ENCODE measurements at places on chromosomes 5 and 9. TPM values are rescaled to one million over a fixed set of nuclear protein-coding genes. Genes with fewer than 3 reads are reported as not detected.
A peak's percentile ranks its signal among the peaks of the same experiment; 100 is the strongest.

DNA sequence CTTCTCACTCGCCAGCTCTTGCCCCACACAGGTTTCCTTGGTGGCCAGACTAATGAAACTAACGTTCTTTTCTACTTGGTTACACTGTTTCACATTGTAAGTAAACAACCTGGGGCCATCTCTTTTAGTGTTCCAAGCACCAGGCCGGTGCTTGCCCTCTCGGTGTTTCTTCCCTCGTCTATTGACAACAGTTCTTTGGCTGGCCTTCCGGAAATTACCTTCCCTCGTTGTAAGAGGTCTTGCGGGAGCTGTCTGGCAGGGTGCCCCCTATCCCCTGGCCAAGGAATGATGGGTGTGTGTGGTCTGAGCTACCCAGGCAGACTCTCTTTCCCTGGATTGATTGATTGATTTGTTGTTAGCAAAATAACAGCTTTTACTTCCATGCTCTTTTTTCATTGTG, 918 bp upstream of the MYMK start:
- no peaks in the 10 kb centered on the region for H3K27me3 ChIP-seq
- no peaks in the 10 kb centered on the region for H3K36me3 ChIP-seq
- H3K4me3 ChIP-seq: no peak overlapping the region

GRCh38 chr5:78447775-78448424, 87.5 kb downstream of the SCAMP1 start:
- no peak overlapping the region for H3K4me3 ChIP-seq
- H3K27ac ChIP-seq: no peak overlapping the region
- no peaks in the 10 kb centered on the region for H3K27me3 ChIP-seq
- H3K4me1 ChIP-seq: no peaks in the 10 kb centered on the region

IRX2 gene
- total RNA-seq: not detected

DNA sequence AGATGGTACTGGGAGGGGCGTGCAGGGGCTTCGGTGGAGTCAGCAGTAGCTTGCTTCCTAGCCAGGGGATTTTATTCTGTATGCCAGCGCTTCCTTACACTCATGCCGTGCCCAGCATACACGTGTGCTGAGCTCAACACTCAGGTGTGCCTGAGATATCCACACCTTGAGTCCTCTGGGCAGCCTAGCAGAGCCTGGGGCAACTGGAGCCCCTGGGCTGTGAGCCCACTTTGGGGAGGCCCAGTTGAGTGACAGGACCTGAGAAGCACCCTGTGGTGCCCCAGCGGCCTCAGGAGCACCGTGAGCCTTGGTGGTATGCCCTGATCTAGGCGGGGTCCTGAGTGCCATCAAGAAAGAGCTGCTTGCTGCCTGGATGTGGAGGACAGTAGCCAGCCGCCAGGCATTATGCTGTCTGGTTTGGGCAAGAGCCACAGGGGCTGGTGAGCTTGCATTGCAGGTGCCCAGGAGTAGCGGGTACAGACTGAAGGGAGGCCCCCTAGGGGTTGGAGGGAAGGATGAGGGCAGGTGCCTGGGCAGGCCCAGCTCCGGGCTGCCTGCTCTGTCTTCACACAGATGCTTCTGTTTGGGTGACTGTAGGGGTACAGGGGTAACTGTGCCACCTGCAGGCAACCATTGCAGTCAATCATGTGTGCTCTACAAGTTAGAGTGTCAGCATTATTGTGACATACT, 42.9 kb downstream of the BNIP1 start:
- H3K27ac ChIP-seq: no peak overlapping the region
- H3K4me3 ChIP-seq: no peak overlapping the region
- no peaks in the 10 kb centered on the region for H3K27me3 ChIP-seq
- no peak for DNase-seq
- no peaks in the 10 kb centered on the region for H3K36me3 ChIP-seq

DNA sequence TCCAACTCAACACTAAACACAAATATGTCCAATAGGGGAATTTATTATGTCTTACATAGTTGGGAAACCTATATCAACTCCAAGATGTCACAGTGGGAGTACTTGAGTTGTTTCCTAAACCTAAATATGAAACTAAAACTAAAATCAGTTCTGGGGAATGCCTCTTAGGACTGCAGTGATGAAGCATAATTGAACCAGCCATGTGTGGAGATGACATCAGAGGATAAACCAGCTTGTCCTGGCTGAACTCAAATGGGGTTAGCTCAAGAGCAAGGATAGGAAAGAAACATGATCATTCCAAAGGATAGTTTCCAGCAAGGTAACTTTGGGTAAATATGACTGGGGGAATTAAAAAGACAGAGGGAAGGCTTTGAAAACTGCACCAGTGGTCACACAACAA, 88.9 kb upstream of the PLPPR1 start:
- no peaks in the 10 kb centered on the region for H3K4me1 ChIP-seq
- H3K36me3 ChIP-seq: no peaks in the 10 kb centered on the region
- H3K4me3 ChIP-seq: no peak overlapping the region
- no peak for DNase-seq
- no peak overlapping the region for H3K27ac ChIP-seq

DMRT2 gene
- total RNA-seq: not detected

DNA sequence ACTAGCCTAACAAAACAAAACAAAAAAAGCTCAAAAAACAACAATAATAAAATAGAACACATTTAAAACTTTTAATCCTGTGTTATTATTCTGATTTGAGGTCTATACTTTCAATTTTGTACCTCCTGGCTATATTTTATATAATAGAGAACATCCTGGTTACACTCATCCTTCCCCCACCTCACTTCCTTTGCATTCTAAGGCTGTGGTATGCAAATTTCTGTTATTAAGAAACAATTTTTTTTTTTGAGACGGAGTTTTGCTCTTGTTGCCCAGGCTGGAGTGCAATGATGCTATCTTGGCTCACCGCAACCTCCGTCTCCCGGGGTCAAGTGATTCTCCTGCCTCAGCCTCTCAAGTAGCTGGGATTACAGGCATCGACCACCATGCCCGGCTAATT, 3.1 kb upstream of the RPL37 start:
- no peak overlapping the region for H3K27ac ChIP-seq
- no peak overlapping the region for H3K4me3 ChIP-seq
- no peak for DNase-seq
- peaks cover 11% of the 10 kb centered on the region for H3K4me1 ChIP-seq
- no peaks in the 10 kb centered on the region for H3K27me3 ChIP-seq

- H3K27me3 ChIP-seq: no peaks in the 10 kb centered on the region
- H3K4me1 ChIP-seq: peaks cover 59% of the 10 kb centered on the region
- no peaks in the 10 kb centered on the region for H3K36me3 ChIP-seq
- no peak for DNase-seq
- H3K27ac ChIP-seq: peak overlapping the region; percentile 97
Observed at GRCh38 chr5:132497488-132497997, 7.0 kb upstream of the IRF1 start.

DNA sequence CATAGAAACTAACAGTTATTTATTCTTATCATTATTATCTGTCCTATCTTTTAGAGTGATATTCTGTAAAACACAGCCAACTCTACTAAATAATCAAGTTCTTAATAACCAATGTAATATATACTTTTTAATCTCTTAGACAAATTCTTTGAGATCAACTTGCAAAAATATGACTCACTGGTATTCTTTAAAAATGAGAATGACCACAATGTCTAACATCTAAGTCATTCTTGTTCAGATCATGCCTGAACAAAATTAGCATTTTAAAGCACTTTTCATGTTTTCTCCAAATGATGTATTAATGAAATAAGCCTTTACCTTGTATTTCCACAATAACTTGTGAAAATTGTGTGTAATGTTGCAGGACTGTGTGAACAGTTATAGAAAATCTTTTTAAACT, 356.9 kb upstream of the RGMB start:
- H3K4me3 ChIP-seq: no peak overlapping the region
- H3K4me1 ChIP-seq: no peaks in the 10 kb centered on the region
- H3K27me3 ChIP-seq: no peaks in the 10 kb centered on the region

- peaks cover 2% of the 10 kb centered on the region for H3K27me3 ChIP-seq
- no peak overlapping the region for H3K27ac ChIP-seq
- no peaks in the 10 kb centered on the region for H3K4me1 ChIP-seq
- no peaks in the 10 kb centered on the region for H3K36me3 ChIP-seq
- DNase-seq: no peak
- H3K4me3 ChIP-seq: no peak overlapping the region
Observed at GRCh38 chr9:16811987-16812685, 58.3 kb downstream of the BNC2 start.

DNA sequence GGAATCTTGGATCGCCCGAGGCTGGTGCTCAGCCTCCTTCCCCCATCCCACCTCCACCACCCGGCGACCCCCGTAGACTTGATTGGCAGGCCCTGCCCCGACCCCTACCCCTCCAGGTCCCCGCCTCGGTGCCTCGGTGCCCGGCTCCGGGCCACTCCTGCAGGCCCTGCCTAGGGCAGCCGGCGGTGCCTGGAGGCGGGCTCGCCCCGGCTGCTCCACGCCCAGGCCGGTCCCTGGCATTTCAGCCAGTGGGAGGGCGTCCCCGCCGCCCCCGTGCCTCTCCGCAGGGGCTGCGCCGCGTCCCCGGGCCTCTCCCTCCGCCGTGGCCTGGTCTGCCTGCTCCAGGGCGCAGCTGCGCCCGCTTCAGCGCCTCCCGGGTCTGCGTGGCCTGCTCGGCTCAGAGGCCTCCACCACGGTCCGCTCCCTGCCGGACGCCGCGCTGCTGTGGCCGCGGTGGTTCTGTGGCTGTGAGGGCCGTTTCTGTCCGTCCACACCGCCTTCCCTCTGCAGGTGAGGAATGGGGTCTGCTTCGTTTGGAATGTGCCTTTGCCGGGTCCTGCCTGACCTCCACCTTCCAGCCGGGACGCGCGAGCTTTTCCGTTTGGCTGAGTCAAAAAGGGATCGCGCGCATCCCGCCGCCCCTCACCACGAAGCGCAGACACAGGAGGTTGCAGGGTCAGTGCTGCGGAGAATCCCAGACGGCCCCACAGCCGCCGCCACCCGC, 48.3 kb upstream of the IRX4 start:
- DNase-seq: no peak
- H3K27me3 ChIP-seq: peaks cover 12% of the 10 kb centered on the region
- H3K4me3 ChIP-seq: no peak overlapping the region
- H3K4me1 ChIP-seq: no peaks in the 10 kb centered on the region

DNA sequence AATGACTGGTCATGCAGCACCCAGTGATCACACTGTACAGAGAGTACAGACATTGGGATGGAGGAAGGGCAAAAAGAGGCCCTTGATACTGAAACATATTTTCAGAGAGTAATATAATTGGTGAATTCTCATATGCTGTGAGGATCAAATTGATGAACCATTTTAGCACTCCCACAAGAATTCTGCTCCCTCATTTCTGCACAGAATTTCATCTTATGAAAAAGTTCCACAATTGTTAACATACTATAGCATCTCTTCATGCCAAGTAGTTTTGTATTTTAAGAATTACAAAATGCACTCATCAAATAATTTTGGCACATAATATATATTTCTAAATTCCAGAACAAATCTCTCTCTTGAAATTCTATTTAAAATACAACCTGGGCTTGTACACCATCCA, 351.2 kb downstream of the PDE4D start:
- DNase-seq: no peak
- H3K4me1 ChIP-seq: peaks cover 3% of the 10 kb centered on the region
- no peak overlapping the region for H3K27ac ChIP-seq
- no peaks in the 10 kb centered on the region for H3K36me3 ChIP-seq

DNA sequence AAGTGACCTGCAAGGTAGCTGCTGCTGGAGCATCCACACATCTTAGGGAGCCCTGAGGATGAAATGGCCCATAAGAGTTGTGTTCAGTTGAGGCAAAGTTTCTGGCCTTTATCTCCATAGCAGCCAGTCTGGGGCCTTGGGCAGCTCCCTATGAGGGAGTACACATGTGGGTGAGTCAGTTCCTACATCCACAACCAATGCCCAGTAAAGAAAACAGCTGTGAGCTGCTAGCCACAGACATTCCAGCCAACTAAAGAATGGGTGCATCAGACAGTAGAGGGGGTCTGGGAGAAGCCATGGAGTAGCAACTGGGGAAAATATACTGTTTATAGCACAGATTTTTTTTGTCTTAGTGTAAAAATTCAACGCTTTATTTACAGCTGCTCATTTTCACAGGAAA, 720.7 kb downstream of the TLE1 start:
- H3K36me3 ChIP-seq: no peaks in the 10 kb centered on the region
- H3K4me3 ChIP-seq: no peak overlapping the region
- DNase-seq: no peak

DNA sequence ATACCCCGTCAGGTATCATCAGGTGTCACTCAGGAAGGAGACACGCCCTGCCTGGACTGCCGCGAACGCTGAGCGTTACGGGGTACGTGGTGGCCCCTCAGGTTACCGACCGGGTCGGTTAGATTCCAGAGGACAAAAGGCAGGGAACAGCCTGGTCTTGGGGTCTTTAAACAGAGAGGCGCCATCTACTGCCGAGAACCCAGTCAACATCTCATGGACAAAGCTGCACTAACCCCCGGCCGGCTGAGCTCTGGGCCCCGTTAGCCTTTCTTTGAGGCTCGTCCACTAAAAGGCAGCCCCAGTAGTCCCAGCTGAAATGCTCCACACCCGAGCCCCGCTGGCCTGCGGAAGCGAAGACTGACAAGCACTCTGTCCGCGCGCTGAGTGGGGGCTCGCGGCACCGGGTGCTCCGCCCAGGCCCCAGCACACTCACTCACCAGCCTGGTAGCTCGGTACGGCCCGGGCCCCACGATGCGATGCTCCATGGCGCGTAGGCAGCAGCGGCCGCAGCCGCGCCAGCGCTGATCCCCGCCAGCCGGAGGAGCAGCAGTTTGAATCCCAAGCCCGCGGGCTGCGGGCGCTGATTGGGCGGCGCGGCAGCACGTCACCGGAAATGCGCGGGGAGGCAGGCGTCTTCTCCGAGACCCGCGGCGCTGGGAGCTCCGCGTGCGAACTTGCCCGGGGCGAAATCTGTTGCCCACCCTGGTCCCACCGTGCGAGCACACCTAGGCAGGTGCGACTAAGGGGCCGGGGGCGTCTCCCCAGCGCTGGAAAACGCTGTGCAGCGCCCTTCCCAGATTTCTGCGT, at the start of gene DEPDC1B:
TSS of gene DEPDC1B (minus strand) at position 558 of the 807 bp plus-strand sequence. CDS start at position 485, 73 bp downstream.
- peak within 1 kb of the TSS; percentile 84 for H3K4me3 ChIP-seq
- H3K27ac ChIP-seq: no peak within 1 kb of the TSS
- peak; percentile 91 for DNase-seq

LRRC19 gene
- total RNA-seq: 1.8 TPM

DNA sequence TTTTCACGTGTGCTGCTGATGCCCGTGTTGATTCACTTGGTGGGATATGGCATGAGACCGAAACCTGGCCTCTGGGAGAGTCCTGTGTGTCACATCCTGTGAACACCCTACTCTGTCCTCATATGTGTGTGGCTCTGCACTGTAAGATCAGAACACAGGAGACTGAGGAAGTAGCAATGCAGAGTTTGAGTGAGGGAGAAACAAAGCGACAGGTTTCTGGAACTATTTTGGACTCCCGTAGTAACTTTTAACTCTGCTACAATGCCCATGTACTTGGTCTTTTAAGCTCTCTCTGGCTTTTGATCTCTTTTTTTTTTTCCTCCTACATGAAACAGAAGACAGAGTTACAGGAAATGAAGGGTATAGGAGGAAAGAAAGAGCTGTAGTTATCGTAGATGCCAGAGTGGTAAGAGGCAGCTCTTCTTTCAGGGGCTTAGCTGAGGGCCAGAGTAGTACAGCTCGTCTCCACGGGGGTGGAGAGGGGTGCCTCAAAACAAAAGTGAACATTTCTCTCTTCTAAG, 26.6 kb downstream of the GRAMD2B start:
- DNase-seq: no peak
- peaks cover 8% of the 10 kb centered on the region for H3K36me3 ChIP-seq
- H3K27ac ChIP-seq: peak overlapping the region; percentile 28
- H3K4me1 ChIP-seq: no peaks in the 10 kb centered on the region
- no peaks in the 10 kb centered on the region for H3K27me3 ChIP-seq

REXO4 gene
- 9.5 TPM for total RNA-seq
